ENCODE measurements at places on chromosomes 3 and 15.

DNA sequence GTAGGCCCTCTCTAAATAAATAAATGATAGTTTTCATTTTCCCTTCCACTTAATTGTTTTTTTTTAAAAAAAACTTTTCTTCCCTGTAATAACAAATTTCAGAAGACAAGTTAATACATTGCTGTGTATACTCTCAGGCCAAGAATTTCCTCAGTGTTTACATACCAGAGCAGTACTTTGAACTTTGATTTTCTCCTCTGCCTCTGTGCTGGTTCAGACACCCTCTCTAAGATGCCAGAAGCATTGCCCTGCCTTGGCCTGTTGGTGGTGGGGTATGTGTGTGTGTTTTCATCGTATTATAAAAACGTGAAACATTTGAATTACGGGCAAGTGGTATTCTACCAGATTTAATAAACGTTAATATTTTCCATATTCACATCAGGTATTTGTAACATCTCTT lies 70.1 kb downstream of the SMAD3 start:
- DNase-seq, result no peak

- no peak for DNase-seq
These were observed 25.6 kb upstream of the LCTL start for GRCh38 chr15:66591322-66591862.

GRCh38 chr3:134239538-134239937 lies 11.1 kb downstream of the RYK start:
- no peak for DNase-seq

DNA sequence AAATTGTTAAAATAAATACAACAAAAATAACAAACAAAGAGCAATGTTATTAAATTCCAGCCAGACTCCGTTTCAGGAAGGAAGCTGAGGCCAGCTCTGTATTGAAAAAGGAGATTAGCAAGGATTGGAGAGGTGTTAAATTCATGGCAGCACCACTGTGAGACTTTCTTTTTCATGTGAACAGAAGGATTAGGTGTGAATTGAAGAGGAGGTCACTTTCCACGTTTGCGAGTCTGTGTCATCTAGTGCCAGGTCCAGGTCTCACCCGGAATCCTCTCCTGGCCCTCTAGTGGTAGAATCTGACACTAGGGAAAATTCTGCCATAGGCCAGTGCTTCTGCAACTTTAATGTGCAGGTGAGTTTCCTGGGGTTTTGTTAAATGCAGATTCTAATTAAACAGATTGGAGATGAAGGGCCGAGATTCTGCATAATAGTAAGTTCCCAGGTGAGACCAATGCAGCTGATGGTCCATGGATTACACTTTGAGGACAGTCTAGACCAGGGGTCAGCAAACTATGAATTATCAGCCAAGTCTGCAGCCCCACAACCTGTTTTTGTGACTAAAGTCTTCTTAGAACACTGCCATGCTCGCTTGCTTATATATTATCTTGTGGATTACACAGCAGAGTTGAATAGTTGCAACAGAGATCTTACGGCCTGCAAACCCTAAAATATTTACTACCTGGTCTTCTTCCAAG lies 9.2 kb upstream of the SLC6A1 start:
- DNase-seq, result no peak

DNA sequence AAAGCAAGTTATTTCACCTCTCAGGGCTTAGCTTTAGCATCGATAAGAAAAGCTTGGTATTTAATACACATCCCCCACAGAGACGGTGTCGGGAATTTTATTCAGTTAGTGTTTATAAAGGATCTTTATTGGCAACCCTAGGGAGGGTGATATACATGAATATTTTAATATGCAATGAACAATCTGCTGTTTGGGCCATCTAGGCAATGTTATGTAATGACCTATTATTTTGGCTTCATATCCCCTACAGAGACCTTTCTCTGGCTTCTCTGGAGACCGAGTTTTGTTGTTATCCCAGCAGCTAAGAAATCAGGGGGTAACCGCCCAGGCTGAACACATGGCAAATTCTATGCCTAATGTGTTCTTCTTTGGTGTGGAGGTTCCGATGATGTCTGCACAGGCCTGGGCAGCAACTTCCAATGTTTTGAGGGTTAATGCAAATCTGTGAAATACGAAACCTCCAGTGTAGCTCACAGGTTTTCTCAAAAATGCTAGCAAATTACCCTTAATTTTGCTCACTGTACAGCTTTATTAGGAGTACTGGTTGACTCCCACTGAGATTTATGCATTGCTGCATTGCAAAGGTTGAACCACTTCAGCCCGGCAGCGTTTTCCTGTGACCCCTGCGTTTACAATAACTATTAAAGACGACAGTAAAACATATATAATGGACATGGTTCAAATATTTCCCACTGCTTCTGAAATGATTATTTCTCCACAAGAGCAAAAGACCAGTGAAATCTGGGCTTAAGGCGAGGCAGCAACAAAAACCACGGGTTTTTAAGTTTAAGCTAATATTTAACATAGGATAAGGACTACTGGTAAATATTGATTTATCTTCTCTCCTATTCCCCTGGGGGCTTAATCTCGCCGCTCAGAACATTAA lies 298.3 kb upstream of the NR2E3 start:
- no peak for DNase-seq

GRCh38 chr3:107523289-107523538 lies 452 bp downstream of the BBX start:
- no peak for DNase-seq

- DNase-seq, result no peak
These were observed 195.7 kb upstream of the CHRNA7 start for GRCh38 chr15:31834654-31835053.

DNA sequence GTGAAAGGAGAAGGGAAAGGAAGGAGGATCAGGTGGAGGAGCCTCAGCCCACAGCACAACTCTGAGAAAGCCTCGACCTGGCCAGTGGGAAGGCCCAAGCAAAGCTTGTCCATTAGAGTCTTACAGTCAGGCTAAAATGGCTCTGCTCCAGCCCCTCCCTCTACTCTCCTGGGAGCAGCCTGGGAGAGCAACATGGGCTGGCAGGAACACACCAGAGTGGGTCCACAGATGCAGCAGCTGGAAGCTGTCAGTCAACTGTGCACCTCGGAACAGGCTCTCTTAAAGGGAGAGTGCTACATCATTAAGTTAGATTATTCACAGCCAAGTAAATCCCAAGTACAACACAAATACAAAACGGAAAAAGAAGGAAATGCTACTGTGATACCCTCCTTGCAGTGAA lies 98.0 kb upstream of the LIMD1 start:
- DNase-seq, result no peak

- DNase-seq, result no peak
These were observed 158.8 kb downstream of the RORA start for GRCh38 chr15:61070111-61070901.

DNA sequence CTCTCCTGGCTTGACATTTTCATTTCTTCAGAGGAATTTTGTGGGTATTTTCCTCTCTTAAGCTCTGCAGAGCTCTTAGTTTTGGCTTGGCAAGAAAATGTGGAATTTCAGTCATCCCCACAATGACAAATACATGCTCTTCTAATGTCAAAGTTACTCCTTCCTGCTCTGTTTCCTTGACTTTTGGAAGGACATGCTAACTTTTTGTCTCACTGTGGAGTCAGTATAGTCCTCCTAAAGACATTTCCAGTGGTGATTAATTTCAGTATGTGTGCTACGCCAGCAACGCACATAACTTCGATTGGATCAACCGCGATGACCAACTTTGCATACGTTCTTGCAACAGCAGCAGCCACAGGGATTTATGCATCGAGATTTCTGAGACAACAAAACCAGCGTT lies 13.3 kb downstream of the EBLN2 start:
- DNase-seq, result no peak

GRCh38 chr3:116841003-116841735 lies 131.6 kb downstream of the TUSC7 start:
- no peak for DNase-seq

- DNase-seq, result no peak
These were observed 22.0 kb downstream of the SST start for GRCh38 chr3:187648177-187648576.

DNA sequence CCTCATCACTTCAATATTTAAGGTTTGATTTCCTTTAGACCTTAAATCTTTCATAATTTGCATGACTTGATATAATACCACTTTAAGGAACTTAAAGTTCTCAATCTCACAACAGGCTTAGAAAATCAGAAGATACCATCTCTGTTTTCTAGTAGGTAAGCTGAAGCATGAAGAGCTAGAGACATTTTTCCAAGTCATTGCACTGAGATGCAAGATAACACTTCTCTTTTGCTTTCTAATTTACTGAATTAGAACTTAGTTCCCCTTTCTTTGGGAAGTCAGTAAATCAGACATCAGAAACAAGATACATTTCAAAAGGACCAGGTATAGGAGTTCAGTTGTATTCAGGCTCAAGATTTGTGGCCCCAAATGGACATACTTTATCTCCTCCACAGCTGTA lies 79.7 kb downstream of the DZIP3 start:
- DNase-seq, result no peak

GRCh38 chr3:69288161-69288895 lies 97.6 kb downstream of the FRMD4B start:
- DNase-seq, result no peak

GRCh38 chr3:42084586-42084985 lies 6.6 kb upstream of the TRAK1 start:
- DNase-seq, result no peak

DNA sequence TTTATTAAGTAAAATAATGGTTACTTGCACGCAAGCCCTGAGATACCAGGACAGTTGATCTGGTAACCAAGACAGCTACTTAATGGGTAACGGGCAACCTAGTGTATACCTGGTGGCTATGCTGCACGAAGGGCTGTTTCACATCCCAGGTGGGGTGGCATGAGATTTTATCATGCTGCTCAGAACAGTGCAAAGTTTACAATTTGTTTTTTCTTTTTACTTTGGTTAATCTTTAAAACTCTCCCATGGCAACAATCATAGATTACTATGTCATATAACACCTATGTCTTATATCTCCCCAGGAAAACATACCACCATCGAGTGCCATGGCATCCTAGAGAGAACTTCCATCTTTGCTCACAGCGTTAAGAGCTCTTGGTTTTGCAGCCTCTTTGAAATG lies 32.2 kb upstream of the SLC28A1 start:
- no peak for DNase-seq

GRCh38 chr15:52552303-52552702 lies 16.5 kb downstream of the ARPP19 start:
- DNase-seq, result no peak

DNA sequence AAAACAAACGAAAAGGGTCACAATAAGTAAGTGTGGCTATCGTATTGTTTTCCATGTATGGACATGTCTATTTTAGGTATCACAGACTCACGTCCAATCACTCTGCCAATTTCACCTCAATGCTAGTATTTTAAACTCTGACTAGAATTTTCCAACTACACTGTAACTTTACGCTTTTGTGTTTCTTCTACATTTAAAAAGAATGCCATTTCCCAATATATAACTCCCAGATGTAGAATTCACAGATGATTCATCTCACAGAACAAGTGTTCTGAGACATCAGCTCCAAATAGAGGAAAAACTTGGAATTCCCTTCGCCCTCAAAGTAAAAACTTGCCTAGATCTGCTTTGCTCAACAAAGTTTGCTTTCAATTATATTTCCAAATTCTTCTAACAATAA lies 14.2 kb downstream of the LRIG1 start:
- DNase-seq, result no peak

DNA sequence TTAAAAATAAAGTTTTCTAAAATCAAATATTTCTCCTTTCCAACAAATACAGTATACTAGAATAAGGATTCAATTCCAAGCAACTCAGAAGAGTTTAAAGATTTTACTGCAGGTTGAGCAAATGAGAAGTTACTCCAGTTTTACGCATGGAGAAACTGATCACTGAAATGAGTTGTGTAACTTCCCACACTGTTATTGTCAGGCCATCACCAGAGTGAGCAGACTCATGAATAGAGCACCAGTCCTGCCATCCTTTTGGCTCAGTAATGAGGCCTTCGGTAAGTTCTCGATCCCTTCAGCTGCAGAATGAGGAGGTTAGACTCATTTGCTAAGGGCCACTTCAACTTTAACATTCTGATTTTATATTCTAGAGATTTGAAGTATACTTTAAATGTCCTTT lies 48.1 kb downstream of the OSBPL10 start:
- no peak for DNase-seq

DNA sequence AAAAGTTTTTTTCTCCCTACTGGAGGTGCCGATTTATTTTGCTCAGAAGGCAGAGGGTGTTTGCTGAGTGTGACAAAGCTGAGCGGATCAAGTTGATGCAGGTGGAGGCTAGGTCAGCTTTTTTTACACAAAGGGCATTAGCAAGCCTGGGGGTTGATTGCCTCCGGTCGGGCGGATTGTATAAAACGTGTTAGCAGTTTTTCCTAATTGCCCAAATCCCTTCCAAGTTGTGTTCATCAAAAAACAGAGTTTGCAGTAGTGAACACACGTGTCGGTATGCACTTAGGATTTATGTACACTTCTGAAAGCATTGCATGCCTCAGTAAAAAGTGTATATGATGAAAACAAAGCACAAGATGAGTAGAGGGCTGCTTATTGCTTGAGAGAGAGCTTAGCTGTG lies 2.6 kb downstream of the GPR160 start:
- DNase-seq, result no peak

- no peak for DNase-seq
These were observed 3.8 kb upstream of the ADPRH start for GRCh38 chr3:119575507-119575906.

GRCh38 chr3:58035524-58036255 lies 27.5 kb downstream of the FLNB start:
- no peak for DNase-seq

GRCh38 chr3:78906245-78906644 lies 861.6 kb downstream of the ROBO1 start:
- DNase-seq, result no peak

DNA sequence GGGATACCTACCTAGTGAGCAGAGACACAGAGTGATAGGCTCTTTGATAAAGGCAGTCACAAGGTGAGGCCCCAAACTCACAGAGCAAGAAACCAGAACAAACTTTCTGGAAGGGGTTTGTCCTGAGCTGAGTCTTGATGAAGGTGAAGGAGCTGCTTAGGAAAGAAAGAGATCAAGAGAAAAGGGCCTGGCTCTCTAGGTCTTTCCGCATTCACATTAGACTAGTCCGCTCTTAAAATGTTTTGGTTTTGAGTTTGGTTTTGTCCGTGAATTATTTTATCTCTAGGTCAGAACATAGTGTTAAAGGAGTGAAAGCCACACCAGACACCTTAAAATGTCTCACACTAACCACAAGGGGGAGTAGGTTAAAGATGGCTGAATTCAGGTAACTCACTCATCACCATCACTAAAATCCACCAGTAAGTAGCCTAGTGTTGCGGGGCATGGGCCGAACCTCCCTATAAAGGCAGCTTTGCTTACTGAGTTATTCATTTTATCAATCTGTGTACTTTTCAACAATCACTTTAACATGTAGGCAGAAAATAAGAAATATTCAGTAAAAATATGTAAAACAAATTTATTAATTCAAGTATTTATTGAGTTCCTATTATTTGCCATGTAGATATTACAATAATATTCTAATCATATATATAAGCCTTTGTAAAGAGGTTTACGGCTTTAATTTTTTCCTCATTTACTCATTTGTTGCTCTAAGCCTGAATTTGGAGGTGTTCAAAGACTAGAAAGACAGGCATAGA lies 121.5 kb upstream of the TSC22D2 start:
- no peak for DNase-seq

GRCh38 chr3:124032311-124032880 lies 40.5 kb upstream of the ROPN1 start:
- no peak for DNase-seq

- no peak for DNase-seq
These were observed 650.6 kb downstream of the ZPLD1 start for GRCh38 chr3:103085465-103085864.

GRCh38 chr15:65580287-65580686 lies 30.6 kb downstream of the INTS14 start:
- DNase-seq, result no peak

GRCh38 chr15:86138798-86139197 lies 59.1 kb downstream of the AGBL1 start:
- DNase-seq, result no peak

GRCh38 chr3:133747373-133747772 lies 1.2 kb downstream of the TF start:
- DNase-seq, result no peak

Measured in T-helper 1 cell (primary cell).